Stimulated activated CD4-positive, alpha-beta T cell treated with anti-CD3 and anti-CD28 coated beads, Interleukin-2, amount 100 ng/mL, for 24 hours (primary cell): ENCODE measurements at places on chromosomes 3 and 15.
A peak's percentile ranks its signal among the peaks of the same experiment; 100 is the strongest.

GRCh38 chr3:124760601-124761000 is 30.3 kb downstream of the UMPS start:
- no peak for DNase-seq

GRCh38 chr15:40949756-40950207 is 3.5 kb upstream of the CHAC1 start:
- DNase-seq: no peak

DNA sequence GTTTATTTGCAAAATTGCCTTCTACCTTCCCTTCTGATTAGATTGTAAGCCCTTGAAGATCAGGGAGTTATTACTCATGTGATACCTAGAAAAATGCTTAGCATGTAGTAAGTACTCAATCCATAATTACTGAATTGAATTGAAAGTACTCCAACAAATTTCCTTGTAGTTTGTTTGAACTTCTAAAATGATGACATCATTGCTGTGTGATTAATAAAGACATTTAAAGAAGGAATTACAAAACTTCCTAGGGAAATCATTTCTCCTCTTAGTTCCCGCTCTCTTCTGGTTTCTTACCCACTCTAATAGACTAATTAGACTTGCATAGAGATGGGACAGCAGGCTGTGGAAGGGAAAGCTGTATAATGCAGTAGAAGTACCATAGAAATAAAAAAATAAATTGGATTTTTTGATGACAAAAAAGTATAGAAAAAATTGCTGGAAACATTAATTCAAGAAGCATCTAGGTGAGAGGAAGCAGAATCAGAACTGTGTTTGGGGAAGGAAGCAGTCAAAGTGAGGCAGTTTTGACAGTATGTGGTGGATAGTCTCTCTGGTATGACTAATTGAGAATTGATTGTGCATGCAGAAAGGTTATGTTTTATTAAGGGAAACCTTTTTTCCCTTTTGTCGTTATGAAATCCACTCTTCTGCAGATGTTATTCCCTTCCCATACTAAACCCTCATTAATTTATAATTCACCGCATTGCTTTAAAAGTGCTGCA is 93.0 kb downstream of the ALCAM start:
- no peak for DNase-seq

DNA sequence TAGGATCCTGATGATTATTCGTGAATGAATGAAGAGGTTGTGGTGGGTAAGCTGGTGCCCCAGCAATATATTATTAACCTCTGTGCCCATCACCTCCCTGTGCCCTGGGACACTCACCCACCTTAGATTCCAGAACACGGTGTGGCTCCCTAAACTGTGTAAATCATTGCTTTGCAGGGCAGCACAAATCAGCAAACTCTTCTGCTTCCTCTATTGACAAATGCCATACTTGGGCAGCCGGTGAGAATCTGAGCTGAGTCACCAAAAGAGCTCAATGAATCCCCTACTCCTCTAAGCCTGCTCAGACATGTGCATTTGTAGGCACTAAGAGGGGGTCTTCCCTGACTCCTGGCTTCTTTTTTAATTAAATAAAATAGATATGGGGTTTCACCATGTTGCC is 15.7 kb downstream of the UQCC5 start:
- no peak for DNase-seq

DNA sequence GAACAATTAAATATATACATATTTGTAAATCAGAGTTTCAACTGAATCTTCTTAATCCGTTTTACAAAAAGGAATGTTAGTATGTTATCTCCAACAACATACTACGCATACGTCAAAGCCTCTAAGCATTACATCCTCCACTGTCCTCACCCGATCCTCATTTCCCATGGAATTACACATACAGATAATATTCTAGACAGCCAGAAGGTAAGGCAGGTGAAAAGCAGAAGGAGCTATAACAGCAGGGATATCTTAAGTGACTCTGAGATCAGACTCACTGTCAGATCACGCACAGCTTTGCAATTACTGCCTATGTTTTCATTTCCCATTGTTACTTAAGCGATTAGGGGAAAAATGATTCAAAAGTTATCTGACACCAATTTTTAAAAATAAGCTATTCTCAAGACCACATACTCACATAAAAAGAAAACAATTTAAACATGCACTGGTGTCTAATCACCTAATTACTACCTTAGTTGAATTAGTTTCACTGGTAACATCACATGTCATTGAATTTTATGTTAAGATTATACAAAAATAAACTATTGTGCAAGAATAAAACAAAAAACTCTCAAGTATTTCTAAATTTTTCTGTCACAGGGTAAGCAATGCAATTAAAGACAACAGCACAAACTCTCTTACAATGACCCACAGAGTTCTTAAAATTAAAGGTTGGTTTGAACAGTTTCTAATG is 92.8 kb downstream of the TBL1XR1 start:
- DNase-seq: no peak

DNA sequence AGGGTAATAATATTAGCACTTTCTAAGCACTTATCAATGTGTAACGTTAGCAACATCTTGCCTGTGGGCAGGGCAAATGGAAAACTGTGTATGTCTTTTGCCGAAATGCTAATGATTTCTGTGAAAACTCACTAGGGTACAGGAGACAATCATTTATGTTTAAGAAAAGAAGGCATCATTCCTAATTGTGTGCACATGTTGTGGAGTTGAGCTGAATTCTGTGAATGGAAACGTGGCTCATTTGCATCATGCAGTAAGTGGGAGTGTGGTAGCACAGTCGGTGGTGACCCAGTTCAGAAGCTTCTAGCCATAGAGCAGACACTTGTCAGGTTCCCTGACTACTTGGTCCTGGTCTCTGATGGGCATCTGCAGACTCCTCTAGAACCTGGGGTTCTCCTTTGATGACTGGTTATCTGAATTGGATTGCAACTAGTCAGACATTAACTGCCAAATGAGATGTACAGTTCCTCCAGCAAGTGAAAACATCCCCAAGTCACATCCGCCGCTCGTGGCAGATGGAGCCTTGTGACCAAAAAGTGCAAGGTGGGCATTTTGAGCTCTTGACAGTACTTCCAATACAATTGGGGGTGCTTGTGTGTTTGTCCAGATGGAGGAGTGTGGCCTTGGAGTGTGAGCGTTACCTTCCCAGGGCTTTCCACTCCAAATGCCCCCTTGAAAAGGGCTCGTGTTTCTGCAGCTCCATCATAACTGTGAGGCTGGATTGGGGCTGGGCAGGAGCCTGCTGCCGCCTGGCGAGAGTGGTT is 21.5 kb downstream of the MRPS25 start:
- DNase-seq: no peak

DNA sequence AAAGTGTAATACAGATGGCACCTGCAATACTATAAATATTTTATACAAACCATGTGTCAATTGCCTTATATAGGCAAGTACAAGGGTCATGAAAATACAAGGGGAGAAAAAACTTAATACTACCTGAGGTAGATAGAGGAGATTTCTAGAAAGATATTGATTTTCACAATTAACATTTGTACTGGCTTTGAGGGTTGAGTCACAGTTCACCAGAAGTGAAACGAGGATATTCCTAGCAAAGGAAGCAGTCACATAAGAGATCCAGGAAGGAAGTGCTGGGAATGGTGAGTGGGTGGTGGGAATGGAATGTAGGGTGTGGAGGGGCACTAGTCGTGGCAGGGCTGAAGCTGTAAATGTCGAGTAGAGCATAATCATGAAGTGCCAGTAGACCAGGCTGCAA is 108.7 kb downstream of the P2RY1 start:
- DNase-seq: no peak

GRCh38 chr3:95474338-95474737 is 1340.1 kb upstream of the EPHA6 start:
- no peak for DNase-seq

DNA sequence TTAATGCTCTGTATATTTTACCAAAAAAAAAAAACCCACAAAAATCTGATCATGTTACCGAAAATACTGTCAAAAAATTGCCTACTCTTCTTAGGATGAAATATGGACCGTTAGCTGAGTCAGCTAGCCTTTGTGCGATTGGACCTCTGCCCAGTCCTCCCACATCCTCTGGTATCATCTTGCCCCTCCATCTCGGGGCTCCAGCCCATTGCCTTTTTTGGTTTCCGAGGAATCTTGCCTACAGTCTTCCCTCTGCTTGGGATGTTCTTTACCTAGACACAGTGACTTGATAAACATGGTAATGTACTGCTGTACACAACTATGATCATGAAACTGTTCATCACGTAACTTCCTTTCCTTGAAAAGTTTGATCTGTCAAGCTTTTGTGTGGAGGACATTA is 371.4 kb downstream of the SV2B start:
- no peak for DNase-seq

- DNase-seq: no peak
Observed at GRCh38 chr15:81061490-81062253, 60.9 kb downstream of the TLNRD1 start.

DNA sequence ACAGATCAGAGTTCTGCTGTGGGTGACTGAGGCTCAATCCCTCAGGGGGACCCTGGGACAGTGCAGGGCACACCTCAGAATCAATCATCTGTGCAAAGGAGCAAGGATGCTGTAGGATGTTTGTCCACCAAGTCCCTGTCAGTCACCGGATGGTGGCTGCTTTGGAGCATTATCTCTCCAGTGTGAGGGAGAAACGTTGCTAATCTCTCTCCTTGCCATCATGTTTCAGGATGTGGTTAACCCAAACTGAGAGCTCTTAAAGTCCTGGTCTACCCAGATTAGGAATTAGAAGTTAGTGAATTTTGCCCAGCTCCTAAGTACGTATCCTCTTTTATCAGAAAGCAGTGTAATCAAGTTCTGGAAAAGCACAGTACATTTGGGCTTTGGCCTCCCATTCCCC is 26.2 kb upstream of the LRRC3B start:
- DNase-seq: no peak

GRCh38 chr15:69457304-69458280 is 5.0 kb downstream of the RPLP1 start:
- DNase-seq: no peak

GRCh38 chr3:170689296-170689829 is 103.5 kb upstream of the SLC7A14 start:
- no peak for DNase-seq

GRCh38 chr3:197456261-197457091 is 99.3 kb downstream of the BDH1 start:
- peak; percentile 75 for DNase-seq

DNA sequence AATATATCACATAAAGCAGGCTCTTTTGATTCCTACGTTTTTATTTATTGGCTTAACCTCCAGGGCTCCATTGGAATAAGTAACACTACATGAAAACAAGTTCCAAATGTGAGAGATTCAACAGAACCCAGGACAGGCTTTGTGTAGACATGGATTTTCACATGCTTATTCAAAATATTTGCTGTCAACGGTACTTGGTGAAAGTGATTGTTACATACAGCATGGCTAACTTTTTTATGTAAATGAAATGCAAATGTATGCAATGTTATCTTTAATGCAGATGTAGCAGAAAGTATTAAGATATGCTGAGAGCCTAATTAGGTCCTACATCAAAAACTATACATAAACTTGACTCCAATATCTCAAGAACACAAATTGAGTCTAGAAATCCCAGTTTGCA is 212.0 kb downstream of the RORA start:
- no peak for DNase-seq

DNA sequence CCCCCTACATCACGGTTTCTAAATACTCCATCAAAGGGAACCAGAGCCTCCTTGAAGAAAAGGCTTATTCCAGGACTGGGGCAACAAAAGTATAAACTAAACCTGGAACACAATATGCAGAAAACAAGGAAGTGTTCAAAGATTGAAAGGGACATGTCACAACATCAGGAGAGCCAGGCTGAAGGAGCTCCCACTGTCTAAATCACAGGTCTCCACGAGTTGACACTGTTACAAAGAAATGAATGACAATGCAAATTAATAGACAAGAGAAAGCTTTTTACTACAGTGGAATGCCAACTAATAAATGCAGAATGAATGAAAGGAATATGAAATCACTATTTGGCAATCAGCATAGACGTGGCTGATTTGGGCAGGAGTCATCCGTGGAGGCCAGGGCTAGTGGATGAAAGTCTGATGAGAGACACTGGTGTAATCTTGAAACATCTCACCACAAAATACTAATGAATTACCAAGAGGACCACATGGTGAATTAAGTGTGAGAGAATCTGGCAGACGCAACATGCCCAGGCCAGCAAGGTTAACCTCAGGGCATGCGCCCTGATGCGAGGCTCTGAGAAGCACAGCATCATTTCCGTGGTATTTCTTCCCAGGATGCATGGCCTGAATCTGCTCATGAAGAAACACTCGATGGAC is 123.8 kb upstream of the TJP1 start:
- DNase-seq: no peak

DNA sequence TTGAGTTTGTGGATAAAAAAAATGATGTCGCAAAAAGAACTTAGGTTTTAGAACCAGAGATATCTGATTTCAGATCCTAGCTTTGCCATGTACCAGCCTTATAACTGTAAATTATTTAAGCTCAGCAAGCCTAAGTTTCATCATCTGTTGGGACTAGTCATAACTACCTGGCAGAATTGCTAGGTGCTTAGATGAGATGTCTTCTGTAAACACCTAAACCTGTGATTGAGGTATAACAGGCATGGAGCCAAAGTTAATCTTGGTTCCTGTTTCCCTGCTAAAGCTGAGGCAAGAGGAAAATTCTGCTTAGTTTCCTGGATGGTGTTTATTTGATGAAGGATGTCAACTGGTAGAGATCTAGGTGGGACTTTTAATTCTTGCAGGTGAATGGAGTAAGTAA is 331.3 kb upstream of the RBMS3 start:
- no peak for DNase-seq

DNA sequence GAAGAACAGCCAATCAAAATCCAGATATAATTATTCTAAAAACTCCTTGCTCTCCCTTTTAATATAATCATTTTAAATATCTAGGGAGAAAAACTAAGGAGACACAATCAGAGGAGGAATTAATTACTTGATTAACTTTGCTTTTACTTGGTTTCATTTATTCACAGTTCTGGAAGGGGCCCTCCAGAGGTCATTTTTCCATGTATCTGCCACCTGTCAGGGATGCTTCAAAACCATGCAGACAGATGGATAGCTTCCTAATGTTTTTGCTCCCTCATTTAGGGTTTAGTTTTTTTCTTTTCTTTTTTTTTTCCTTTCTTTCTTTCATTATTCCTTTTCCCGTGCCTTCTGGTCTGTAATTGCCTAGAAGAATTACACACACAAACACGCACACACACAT is 438.1 kb upstream of the ARPP21 start:
- no peak for DNase-seq

DNA sequence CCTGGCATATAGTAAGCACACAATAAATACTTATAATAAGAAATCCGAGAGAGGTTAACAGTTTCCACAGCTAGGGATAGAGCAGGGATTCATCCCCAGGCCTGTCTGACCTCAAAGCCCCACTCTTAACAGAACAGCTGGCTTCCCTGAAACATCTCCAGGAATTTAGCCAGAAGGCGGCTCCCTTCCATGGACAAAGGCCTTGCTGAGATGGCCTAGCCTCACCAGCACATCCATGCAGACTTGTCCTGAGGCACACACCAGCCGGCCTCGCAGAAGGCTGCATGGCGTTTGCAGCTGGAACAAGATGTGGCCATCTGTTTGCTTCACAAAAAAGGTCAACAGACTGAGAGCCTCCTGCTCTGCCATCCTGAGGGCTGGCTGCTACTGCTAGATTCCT is 245.4 kb downstream of the SLCO3A1 start:
- DNase-seq: no peak

- DNase-seq: no peak
Observed at GRCh38 chr15:101600035-101600434, 52.1 kb downstream of the TM2D3 start.
